HS-27A (cell line): ENCODE measurements at places on chromosomes 5 and 9.

DNA sequence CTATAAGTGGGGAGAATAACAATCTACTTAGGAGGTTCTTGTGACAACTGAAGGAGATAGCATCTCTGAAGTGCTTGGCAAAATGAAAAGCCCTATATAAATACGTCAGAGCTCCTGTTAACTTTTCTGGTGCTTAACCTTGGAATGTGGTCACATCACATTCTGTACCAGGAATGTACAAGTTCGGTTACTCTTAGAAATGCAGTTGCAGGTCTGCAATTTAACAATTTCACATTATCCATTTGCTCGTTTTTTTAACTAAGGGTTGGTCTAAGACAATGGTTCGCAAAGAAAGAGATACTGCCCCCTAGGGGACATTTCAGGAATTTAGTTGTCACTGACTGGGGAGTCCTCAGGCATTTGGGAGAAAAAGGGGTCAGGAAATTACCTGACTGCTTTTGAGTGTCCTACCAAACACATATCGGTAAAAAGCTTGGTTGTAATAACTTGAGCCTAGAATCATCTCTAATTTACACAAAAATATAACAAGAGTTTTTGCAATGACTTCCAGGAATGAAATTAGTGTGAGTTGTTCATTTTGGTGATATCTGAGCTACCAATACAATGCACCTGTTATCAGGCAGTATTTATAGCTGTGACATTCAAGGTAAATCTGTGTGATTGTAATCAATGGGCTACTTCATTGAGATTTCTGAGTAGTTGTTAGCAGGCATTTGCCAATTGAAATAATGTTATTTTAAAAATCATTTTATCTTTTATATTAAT lies 5.4 kb upstream of the HBEGF start:
- DNase-seq, result no peak

- no peak for DNase-seq
These were observed 67.1 kb downstream of the DAPK1 start for GRCh38 chr9:87564791-87565241.

GRCh38 chr5:125150041-125150669 lies 403.7 kb upstream of the ZNF608 start:
- no peak for DNase-seq

GRCh38 chr5:179568721-179569120 lies 18.4 kb downstream of the RUFY1 start:
- no peak for DNase-seq

DNA sequence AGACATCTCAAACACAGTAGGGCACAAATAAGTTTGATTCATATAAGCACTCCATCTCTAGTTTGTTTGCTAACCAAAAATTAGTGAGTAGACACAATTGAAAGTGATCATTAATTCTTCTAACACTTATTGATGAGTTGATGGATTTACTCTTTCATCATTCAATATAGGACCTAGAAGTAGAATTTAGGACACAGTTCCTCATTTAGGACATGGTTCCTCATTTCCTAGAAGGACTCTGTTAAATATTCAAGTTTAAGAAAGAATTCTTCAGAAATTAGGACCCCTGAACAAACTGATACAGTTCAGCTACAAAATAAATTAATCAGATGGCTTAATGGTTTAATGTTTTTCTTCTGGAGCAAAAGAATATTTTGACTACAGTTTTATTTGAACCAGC lies 143.5 kb upstream of the PRR16 start:
- no peak for DNase-seq

DNA sequence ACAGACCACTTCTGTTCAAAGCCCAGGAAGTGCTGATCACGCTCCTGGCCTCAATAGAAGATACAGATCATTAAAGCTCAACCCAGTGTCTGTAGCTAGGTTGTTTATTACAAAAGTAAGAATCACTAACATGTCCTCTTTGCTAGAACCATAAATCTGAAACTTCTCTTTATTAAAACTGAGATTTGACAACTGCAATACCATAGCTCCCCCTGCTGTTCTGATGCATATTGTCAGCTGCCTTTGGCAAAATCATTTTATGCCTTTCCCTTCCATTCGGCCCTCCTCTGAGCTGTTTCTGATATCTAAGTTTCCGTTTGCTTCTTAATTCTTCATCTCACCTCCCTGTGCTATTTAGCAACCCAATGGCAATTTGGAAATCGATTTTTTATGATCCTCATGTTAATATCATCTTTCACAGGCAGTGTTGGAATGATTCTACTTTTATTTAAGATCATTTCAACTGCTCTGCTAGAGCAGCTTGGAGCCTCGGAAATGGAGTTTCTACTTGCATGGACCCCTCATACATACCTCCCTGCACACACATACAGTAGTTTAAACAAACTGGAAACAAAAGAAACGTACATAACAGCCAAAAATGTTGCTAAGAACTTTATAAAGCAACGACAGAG lies 998.8 kb downstream of the MAT2B start:
- no peak for DNase-seq

DNA sequence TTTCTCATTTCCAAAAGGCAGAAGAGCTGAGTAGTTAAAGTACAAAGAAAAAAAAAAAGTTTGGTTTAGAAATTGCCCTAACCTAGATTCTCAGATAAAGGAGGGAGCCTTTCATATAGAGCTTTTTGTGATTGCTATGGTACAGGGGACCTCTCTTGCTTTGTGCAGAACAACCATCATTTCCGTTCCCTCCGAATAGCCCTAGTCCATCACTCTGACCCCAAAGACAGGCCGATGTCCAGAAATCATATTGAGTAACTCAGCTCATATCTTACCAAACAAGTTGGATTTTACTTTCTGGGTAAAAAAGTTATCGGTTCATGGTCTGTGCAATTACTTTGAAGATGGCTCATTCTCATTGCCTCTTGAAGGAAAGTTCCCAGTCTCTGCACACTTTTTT lies 36.7 kb upstream of the COL15A1 start:
- DNase-seq, result no peak

DNA sequence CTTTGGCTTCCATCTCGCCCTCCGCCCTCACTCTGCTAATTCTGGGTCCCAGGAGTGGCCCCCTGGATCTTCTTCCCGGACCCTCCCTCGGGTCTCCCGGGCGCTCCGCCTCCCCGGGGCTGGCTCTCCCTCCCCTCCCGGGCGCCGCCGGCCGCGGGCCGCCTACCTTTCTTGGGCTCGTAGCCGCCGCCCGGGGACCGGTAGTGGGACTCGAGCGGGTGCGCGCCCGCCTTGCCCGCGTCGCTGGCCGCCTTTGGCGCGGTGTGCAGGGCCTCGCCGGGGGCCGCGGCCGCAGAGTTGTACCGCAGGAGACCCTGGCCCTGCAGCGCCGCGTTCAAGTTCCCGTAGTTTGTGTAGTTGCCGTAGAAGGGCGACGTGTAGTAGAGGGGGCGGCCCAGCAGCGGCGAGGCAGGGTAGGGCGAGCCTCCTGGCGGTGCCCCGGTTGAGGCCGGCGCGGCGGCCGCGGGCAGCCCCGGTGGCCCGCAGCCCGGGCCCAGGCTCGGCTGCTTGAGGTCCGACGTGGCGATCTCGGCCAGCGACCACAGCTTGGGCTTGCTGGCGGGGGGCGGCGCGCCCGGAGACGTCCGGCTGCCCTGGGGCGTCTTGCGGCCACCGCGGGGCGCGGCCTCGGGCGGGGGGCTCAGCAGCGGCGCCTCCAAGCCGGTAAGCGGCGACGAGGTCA lies 3.2 kb downstream of the IRX2 start:
- no peak for DNase-seq

DNA sequence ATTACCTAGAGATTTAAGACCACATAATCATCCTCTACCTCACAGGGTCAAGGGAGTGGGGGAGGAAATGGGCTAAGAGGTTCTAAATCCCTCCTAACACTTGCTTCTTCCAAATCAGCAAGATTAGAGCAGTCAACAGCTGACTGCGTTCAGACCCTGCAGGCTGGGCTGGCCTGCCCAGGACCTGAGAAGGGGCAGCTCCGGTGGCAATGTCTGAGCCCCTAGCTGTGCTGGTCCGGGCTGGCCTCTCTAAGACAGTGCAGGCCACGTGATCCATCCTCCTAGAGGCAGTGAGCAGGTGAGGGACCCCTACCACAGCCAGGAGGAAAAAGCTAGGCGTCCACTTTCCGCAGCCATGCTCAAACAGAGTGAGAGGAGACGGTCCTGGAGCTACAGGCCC lies at the start of gene KCNV2:
Gene KCNV2, plus strand, starts transcription at position 126 of the 400 bp plus-strand sequence. Its CDS starts 230 bp downstream, at position 356.
- DNase-seq, result no peak

GRCh38 chr9:36423206-36423605 lies 23.1 kb upstream of the RNF38 start:
- no peak for DNase-seq

DNA sequence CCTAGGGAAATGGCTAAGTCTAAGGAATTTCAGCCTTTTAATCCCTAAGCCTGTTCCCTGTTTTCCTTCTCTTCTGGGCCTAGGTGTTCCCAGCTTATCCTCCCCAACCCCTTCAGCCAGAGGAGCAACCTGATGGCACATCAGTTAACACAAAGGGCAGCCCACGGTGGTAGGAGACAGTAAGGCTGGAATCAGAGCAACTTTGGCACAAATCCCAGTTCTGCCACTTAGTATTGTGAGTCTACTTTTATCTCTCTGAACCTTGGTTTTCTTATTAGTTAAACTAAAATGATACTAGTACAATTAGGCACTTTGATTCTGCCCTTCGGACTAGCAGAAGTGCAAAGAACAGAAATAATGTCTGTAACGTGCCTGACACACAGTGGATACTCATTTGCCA lies 246.8 kb downstream of the SAXO1 start:
- DNase-seq, result no peak

DNA sequence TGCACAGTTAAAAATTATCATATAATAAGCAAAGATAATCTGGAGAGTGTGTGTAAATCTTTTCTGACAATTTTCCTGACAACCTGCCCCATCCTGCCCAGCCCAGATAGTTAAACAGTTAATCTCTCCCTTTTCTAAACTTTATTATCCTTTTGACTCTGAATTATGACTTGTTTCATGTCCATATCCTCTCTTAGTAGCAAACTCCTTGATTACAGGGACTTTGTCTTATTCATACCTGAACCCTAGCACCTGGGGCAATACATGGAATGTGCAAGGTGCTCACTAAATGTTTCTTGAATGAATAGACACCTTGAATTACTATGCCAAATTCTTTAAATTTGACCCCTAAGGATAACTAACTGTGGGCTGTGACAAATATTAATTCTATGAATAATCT lies 186.7 kb downstream of the FAM170A start:
- no peak for DNase-seq

DNA sequence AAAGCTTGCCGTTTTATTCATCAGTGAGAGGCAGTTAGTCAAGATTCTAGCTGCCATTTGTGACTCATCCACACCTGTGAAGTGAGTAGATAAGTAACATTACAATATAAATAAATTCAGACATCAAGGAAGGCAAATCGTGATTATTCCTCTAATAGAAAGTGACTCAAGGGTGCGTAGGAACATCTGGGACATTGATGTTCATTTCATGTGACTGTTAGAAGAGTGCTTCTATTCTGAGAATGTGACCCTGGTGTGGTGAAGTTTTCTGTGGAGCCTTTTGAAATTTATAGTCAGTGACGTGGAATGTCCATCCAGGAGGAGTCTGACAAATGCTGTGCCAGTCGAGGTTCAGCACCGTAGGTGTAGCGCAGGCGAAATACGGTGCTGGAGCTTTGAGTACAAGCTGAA lies 48.4 kb upstream of the FAM240B start:
- no peak for DNase-seq

DNA sequence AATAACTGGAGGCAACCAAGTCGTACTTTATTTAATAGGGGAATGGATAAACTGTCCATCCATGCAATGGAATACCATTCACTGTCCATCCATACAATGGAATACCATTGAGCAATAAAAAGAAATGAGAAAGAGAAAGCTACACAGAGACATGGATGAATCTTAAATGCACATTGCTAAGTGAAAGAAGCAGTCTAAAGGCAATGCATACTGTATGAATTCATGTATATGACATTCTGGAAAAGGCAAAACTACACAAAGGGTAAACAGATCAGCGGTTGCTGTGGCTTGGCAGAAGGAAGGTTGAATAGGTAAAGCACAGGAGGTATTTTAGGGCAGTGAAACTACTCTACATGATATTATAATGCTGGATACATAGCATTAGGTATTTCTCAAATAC lies 16.2 kb downstream of the DRD1 start:
- no peak for DNase-seq

GRCh38 chr5:14186059-14186830 lies 43.1 kb downstream of the TRIO start:
- DNase-seq, result peak; percentile 89

GRCh38 chr9:112401175-112401815 lies 21.4 kb downstream of the HSDL2 start:
- DNase-seq, result no peak

DNA sequence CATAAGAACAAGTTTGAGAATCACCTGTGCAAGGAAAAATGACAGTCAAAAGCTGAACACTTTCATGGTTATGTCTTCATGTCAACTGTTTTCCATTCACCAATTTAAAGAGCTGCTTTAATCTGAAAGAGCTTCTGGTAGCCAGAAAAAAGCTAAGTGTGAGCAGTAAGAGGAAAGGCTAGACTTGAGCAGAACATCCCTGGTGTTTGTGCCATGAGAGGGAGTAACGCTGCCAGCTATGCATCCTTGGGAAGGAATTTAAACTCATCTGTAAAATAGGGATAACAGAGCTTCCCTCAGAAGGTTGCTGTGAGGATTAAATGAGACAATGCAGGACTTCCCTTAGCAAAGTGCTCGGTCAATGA lies 193.7 kb downstream of the MAPKAP1 start:
- DNase-seq, result no peak

- DNase-seq, result no peak
These were observed 53.9 kb upstream of the IL17B start for GRCh38 chr5:149432911-149433401.
